T-helper 1 cell (primary cell): ENCODE measurements at places on chromosomes 7 and 10.
A peak's percentile ranks its signal among the peaks of the same experiment; 100 is the strongest.

GRCh38 chr10:124292911-124293615 is 125.7 kb downstream of the OAT start:
- no peak for DNase-seq

DNA sequence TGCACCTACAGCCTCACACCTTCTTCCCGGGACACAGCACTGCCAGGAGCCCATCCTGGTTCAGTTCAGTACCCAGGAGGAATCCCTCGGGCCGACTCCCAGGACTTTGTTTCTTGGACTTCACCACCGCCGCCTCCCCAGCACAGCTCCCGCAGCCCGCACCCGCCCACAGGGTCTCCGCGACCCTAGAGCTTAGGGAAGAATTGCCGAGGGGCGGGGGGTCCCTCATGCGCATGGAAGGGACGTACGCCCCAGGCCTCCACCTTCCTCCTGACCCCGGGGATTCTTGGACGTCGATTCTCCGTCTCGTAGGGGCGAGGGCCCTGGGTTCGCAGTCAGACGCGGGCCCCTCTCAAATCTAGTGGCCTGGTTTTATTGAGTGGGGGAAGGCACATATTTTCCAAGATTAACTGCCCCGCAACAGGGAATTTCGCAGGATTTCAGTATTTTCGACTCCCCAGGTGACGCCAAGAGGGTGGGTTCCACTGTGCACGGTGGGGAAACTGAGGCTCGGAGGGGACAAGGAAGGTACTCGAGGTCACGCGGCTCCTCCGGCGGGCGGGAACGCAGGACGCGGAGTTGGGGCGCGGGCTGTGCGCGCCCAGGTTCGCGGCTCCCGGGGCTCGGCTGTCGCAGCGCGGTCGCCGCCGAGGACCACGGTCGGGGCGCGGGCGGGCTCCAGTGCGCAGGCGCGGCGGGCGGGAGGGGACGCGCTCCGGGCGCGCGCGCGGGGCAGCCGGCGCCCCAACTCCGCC is at the start of gene ADCY1:
ADCY1 (plus strand) TSS at position 708 of the 755 bp plus-strand sequence. CDS start 176 bp downstream, outside the sequence.
- no peak for DNase-seq

DNA sequence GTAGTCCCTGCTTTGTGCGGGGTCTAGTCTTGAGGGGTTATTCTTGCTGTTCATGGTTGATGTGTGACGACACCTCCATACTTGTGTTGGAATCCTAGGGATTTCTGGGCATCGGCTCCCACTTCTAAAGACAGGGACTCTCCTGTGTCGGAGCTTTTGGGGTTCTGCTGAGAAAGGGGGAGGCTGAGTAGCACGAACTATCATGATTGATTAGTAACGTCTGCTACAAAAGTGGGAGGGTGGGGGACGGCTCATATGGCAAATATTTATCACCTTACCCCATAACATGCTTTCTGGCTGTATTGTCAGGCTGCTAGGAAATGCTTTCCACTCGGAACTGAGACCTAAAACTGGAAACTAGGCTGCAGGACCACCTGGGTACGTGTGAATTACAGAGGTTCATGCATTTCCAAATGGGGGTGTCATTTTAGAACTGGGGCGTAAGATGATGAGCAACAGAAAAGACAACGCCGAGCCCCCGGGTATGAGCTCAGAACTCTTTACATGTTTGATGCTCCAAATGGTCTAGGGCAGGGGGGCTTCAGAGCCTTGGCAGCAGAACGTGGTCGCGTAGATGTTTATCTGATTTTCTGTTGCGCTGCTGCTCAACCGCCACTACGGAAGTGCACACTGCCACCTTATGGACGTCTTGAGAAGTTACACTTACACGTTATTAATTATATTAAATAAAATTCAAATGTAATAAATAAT is 15.1 kb upstream of the NME8 start:
- DNase-seq = peak; percentile 8

DNA sequence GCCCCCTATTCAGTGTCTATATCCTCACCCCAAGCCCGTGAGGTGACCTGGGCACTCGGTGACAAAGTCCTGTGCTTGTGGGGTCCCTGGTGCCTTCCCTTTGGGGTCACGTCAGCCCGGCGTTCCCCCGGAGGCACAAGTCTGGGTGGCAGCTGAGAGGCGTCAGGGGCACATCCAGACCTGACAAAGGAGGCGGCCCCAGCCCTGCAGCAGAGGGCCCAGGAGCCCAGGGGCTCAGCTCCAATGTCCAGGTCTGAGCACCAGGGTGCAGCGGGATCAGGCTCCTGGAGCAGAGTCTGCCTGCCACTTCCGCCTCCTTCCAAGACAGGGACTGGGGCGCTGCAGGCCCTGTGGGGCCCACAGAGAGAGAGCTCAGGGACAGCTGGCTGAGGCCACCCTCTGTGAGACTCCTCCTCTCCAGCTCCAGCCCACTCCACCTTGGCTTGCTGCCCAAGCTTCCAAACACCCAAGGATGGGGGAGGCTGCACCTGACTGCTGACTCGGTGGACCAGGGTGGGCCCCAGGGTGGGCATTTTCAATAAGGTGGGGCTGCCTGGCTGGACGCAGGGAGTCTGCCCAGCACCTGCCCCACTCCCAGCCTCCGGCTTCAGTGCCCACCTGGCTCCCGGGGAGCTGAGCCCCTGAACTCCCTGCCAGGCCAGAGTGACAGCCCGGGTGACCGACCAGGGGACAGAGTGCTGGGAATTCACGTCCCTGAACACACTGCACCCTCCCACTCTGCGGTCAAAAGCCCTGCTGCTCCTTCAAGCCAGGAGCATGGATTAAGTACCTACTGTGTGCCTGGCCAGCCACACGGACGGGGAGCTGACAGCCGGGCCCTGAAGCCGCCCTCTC is 1.0 kb upstream of the KNDC1 start:
- no peak for DNase-seq

DNA sequence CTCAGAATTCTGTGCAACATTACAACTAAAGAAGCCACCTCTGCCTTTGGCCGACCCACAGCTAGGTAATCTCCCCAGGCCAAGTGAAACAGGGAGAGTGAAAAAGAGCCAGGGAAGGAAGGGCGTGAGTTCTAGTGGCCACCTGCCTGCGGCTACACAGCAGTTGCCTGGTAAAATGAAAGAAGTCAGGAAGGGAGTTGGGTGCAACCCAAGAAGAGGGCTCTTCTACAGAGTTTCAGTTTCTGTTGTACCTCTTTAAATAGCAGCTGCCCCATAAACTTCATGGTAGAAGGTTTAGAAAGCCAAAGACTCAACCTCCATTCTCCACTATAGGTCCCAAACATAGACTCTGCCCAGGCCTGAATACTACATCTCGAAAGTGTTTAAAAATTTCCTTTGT is 76.2 kb upstream of the TMEM168 start:
- no peak for DNase-seq

- DNase-seq = no peak
Observed at GRCh38 chr7:134356421-134356936, 39.7 kb upstream of the SLC35B4 start.

DNA sequence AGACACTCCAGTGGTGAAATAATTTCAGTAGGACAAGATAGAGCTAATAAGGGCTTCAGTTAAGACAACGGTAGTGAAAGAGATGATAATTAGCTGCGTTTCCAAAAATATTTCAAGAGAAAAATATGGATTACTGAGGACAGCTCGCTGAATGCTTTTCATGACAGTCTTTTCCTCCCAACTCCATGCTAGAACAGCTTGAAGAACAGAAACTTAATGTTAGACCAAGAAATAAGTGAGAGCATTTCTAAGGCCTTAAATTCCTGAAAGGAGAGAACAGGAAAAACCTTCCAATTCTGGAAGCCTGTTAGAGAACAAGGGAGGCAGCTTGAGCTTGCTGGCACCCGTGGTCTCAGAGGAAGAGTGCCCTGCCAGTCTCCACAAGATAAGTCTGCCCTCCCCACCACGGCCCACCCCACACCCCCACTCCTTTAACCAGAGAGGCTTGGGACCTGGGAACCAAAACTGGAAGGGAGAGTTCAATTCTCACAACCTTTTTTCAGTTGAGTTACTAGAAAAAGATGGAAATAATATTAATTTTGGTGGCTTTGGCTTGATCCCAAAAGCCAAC is 1148.0 kb upstream of the CELF2 start:
- no peak for DNase-seq

DNA sequence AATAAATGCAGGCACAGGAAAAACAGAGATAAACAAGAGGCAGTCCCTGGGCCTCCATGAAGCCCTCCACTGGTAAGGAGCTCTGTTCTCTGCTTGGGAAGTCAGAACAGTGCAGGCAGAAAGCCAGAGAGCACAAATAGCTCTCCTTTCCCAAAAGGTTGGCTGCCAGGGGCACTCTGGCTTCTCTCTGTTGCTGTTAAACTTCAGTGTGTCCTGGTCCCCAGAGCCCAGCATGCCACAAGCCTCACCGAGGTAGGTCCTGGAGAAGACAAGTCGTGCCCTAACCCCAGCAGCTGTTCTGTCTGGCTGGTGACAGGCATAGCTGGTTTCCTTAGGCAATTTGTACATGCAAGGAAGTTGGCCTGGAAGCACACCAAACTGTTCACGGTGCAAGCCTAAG is 17.3 kb downstream of the SLC16A12 start:
- DNase-seq = no peak

GRCh38 chr7:17090751-17091150 is 207.7 kb upstream of the AHR start:
- DNase-seq = no peak

- no peak for DNase-seq
Observed at GRCh38 chr10:93438613-93439253, 43.4 kb downstream of the MYOF start.

- no peak for DNase-seq
Observed at GRCh38 chr10:74927701-74928100, 101.3 kb downstream of the KAT6B start.

GRCh38 chr7:929311-929711 is 25.2 kb downstream of the ADAP1 start:
- peak; percentile 5 for DNase-seq
